ENCODE measurements at places on chromosomes 2 and 18.

DNA sequence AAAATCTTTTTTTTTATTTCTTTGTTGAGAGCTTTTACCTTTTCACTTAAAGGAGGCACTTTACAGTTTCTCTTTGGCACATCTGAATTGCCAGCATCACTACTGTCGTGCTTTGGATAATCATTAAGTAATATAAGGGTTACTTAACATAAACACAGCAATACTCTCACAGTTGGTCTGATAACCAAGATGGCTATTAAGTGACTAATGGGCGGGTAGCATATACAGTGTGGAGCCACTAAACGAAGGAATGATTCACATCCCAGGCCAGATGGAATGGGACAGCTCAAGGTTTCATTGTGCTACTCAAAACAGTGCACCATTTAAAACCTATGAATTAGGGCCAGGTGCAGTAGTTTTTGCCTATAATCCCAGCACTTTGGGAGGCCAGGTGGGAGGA is 28.1 kb downstream of the USP37 start:
- DNase-seq: no peak

DNA sequence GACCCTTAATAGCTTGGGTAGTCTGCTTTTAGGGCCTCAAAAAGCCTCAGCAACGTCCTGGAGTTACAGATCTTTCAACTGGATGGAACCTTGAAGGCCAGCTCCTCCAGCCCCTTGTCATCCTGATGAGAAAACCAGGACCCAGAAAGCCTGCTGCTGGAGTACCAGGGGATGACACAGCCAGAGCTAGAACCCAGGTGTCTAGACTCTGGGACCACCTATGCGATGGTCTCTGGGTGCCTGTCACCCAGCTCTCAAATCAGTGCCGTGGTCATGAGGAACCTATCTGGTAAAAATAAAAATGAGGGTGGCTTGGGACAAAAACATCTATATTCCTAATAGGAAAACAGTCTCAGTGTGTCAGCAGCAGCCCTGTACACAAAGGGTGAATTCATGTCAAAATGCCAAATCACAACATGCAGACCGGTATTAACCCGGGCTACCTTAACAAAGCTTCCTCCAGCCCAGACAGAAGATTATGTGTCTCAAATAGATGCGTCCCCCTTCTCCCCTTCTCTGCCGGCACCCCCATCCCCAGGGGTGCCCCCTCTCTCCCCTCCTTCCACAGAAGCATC is 28.5 kb downstream of the SMAD7 start:
- no peak for DNase-seq

DNA sequence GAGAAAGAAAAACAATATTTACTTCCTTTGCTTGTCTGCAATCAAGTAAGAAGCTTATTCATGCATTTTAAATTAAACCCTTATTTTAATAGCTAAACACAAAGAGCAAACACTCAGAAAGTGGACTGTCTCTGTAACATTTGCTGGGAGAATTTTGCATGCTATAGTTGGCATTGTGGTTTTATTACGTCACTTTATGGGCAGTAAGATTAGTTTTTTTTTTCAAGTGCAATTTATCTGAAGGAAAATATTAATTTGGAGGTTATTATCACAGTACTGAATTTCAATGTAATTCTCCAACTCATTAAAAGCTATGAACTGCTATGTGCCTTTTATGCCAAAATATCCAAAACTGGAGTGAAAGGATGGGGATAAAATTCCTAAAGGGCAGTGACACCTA is 103.3 kb downstream of the TMEFF2 start:
- DNase-seq: no peak

- peak; percentile 98 for DNase-seq
Observed at GRCh38 chr2:219245148-219245898, at the start of the genes GLB1L and STK16. Gene GLB1L (minus strand): TSS chr2:219245444. CDS start chr2:219243573, 1,871 bp downstream. Gene STK16 (plus strand): TSS chr2:219245479. CDS start chr2:219246000, 521 bp downstream.

GRCh38 chr18:34121200-34121721 is 103.5 kb downstream of the NOL4 start:
- DNase-seq: no peak

GRCh38 chr2:129753261-129753660 is 226.2 kb upstream of the RAB6C start:
- DNase-seq: no peak

DNA sequence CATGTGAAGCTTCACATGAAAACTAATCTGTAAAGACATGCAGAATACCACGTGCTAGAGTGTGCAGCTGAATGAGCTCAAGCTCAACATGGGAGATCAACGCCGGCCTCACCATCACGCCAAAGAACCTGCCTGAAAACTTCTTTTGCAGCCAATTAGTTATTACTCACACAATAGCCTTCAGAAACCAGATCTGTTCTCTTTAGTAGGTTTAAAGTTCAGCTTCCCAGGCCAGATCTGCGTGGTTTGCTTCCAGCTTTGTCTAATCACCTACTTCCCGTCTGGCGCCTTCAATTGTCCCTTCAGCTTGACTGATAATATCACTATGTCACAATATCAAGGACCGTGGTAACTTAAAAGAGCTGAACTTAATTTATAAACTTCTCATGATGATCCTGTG is 68.0 kb upstream of the ZNF236 start:
- DNase-seq: no peak

DNA sequence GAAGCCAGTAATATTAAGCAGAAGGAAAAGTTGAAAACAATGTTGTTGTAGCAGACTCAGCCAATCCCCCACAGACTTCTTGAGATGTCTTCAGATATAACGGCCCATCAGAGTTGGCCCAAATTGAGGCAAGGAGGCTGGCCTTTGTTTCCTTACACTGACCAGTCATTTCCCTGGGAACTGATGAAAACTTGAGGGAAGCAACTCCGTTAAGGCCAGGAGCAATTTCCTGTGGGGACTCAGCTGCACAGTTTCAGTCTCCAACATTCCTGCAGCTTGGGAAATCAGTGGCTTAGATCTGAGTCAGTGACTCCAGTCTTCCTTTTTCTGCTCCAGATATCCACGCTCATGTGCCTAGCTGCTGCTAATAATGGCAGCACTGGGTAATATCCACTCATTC is 75.7 kb downstream of the FTCDNL1 start:
- DNase-seq: no peak

GRCh38 chr2:199302851-199303250 is 154.9 kb downstream of the SATB2 start:
- no peak for DNase-seq

DNA sequence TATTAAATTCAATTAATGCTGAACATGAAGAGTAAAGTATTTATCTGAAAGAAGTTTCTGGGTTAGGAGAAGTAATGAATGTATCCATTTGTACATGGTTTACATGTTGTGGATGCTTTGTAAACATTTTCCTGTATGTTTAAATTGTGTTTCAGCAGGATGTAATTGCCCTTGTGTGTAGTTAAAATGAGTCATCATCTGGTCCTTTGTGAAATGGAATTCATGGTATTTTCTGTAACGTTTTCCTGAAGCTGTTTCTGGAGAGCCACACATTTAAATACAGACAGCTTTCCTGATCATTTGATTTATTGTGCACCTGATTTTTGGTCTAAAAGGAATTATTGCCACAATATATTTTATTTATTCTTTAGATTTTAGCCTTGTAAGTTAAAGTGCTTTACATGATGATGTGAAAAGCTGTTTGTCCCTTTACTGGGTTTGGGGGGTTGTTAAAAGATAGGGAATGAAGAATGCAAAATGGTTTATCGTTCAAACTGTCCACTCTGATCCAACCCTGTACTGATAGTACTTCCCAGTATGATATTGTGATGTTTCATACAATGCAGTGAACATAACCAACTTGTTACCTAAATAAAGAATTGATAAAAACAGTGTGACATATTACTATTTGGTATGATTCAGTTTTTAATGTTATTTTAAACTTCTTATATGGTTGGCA is 41.7 kb upstream of the SLC3A1 start:
- no peak for DNase-seq

DNA sequence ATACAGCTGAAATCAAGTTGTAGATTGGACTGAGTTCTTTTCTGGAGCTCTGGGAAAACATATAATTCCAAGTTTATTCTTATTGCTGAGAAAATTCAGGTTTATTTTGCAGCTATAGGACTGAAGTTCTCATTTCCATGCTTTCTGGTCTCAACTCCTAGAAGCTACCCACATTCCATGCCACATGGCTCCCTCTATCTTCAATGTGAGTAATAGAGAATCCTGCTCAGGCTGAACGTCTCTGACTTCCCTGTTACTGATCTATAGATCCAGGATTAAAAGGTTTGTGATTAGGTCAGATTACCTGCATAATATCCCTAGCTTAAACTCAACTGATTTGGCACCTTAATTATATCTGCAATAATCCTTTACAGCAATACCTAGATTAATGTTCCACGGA is 453.8 kb upstream of the MC4R start:
- no peak for DNase-seq

DNA sequence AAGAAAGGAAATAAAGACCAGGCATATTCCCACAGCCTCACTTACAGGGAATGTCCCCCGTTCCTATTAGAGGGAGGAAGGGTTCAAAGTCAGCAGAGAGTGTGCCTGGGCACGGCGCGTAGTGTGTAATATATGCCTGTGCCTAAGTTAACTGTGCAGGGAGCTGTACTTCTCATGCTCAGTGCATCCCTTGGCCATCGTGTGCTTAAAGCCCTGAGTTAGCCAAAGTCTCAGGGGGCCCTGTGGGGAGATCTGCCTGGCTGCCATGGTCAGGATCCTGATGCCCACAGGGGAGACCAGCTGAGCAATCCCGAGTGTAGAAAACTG is 48.4 kb downstream of the TEX51 start:
- no peak for DNase-seq

GRCh38 chr2:227106845-227107759 is 56.9 kb downstream of the COL4A4 start:
- peak; percentile 53 for DNase-seq
